ENCODE measurements at places on chromosomes 13 and 19.

DNA sequence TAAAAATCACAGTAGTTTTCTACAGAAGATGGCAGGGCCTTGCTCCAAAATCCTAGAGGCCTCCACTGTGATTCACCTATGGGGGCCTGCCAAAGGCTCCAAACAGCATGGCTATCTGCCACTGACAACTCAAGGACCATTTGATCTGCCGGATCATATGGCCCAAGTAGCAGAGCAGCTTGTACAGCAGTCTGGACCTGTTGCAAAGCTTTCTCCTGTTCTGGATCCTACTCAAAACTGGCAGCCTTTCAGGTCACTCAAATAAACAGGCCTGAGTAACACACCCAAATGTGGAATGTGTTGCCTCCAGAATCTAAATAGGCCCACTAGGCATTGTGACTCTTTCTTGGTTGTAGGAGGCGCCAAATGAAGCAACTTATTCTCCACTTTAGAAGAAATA, 1049.3 kb downstream of the PCDH9 start:
- no peak for DNase-seq

- DNase-seq = no peak
These were observed 1124.8 kb upstream of the PRR20A start for GRCh38 chr13:56015919-56016318.

DNA sequence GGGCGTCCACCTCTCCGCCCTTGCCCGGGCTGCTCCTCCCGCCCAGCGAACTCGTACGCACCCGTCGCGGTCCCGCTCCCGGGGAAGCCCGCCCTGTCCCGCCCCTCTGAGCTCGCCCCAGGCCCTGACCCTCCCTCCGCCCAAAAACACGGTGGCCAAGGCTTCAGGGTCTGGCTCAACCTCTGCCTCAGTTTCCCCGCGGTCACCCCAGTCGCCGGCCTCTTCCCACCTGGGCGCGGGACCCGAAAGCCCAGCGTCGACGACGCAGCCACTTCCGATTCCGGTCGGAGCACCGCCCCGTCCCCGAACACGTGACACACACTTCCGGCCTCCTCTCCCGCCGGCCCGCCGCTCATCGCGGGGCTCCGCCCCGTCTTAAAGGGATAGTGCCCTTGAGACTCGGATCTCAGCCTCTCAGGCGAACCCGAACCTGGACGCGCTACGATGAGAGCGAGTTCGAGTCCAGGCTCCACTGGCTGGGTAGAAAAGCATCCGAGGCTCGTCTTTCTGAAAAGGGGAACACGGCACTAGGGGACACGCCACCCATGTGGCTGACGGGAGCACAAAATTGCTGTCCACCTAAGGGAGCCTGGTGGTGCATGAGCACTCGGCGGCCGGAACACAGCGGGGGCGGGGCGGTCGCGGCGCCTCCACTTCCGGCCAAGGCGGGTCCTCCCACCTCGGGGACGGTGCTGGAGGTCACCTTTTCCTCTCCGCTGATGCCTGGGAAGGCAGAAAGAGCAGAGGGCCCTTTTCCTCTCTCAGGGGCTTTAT, at the start of gene C19orf25:
Gene C19orf25 (minus strand): TSS at position 282 of the 774 bp plus-strand sequence. CDS start 312 bp downstream, outside the sequence.
- peak; percentile 95 for DNase-seq

DNA sequence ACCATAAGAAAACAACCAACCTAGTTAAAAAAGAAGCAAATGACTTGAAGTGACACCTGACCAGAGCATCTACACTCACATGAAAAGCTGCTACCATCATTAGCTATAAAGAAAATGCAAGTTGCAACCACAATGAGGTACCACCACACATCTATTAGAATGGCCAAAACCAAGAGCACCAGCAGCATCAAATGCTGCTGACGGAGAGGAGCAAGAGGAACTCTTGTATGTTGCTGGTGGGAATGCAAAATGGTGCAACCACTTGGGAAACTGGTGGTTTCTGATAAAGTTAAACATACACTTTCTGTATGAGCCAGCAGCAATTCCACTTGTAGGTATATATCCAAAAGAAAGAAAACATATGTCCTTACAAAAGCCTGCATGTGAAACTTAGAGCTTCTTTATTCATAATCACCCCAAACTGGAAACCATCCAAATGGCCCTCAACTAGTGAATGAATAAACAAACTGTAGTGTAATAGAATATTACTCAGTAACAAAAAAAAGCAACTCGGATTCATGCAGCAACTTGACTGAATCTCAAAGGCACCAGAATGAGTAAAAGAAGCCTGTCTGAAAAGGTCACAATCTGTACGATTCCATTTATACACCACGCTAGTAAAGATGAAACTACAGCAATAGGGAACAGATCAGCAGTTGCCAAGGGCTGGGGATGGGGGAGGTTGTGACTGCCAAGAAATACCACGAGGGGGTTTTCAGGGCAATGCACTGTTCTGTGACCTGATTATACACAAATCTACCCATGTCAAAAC, 60.9 kb upstream of the RANBP3 start:
- DNase-seq = no peak

DNA sequence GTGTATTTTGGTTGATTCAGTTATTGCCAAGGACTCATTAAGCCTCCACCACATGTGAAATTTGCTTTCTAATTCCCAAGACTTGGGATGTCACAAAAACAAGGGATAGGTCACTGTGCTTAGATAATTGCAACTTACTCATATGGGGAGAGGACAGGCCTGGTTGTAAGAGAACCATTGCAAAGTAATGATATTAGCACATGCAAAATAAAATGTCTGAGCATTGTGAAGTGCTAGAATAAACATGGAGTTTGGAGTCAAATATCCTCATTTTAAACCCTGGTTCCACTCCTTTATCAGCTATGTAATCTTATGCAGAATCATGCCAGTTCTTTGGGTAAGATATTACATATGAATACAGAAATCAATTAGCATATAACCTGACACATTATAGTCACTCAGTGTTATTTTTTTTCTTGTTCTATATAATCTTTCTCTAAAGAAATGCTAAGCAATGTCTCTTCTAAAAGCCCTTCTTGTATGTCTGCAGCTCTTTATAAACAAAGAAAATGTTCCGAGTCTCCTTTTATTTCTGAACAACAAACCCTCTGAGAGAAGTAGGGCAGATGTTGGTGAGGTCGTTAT, 5.5 kb downstream of the CBY2 start:
- DNase-seq = no peak

- no peak for DNase-seq
These were observed 595.8 kb downstream of the PCDH9 start for GRCh38 chr13:66634384-66634783.

GRCh38 chr13:112114391-112114790, 47.4 kb downstream of the SOX1 start:
- DNase-seq = no peak

GRCh38 chr19:50869479-50869878, 3.8 kb upstream of the KLK2 start:
- DNase-seq = no peak

DNA sequence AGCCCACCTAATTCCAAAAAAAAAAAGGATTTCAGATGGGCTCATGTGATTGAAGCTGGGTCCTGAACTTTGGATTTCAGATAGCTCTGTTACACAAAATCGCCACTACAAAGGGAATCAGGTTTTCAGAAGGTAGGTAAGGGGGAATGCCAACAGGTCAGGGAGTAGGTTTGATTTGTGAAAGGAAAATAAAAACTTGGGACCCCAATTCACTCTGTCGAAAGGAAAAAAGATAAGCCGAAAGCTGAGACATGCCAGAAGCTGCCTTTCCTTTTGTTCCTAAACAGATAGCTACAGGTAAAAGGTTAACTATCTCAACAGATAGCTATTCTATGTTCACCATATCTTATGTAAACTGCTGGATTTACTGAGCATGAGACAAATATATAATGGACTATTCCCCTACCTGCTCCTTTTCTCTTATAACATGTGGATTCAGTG, 4.0 kb downstream of the KRTDAP start:
- no peak for DNase-seq

- DNase-seq = no peak
These were observed 495.6 kb downstream of the SLITRK6 start for GRCh38 chr13:85303630-85304029.

GRCh38 chr19:43618921-43619261, 538 bp downstream of the ZNF428 start:
- no peak for DNase-seq

DNA sequence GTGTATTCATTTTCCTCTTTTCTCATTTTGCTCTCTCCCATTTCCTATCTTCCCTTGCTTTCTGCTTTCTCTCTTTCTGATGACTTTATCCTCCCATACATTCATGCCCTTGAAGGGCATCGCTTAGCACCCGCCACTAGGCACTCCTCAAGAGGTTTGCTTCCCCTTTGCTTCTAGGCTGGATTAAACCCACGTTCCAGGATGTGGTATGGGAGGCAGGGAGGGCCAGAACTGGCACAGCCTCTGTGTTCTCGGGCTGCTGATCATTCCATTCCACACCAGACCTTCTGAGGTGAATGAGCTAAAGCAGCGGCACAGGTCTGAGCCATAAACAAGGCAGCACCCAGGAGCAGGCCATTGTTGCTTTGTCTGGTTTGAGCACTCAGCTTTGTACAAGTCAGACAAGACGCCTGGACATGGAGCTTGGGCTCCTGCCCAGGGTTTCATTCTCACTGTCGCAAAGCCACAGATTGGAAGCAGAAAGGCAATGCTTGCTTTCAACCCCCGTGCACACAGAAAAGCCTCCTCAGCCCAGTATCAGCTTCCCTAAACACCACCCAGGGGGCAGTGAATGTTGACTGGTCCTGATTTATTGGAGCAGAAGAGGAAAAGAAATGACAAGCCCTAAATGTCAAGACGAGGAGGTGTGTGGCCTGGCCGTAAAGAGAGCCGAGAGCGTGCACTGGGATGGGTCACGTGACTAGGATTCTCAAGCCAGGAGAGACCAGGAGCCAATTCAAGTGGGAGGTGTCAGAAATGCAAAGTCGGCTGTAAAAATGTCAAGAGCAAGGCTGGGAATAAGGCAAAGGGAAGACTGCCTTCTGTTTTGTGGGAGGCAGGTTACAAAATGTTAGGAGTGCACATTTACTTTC, 218.0 kb upstream of the SERP2 start:
- DNase-seq = peak; percentile 62

DNA sequence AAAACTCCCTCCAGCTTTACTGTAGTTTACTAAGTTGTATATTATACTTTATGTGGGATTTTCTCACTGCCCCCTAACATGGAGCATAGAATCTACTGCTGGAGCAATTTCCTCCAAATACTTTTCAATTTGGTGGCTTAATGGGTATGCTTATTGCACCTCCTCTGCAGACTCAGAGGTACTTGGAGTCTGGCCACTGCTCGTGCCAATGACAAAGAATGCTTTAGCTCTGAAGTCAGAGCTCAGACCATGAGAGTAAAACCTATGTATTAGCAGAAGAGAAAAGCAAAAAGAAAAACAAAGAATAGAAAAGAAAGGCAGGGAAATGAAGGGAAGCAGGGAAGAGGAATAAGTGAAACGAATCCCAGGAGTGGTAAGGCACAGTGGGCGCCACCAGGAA, 71.9 kb downstream of the SUCLA2 start:
- DNase-seq = no peak

DNA sequence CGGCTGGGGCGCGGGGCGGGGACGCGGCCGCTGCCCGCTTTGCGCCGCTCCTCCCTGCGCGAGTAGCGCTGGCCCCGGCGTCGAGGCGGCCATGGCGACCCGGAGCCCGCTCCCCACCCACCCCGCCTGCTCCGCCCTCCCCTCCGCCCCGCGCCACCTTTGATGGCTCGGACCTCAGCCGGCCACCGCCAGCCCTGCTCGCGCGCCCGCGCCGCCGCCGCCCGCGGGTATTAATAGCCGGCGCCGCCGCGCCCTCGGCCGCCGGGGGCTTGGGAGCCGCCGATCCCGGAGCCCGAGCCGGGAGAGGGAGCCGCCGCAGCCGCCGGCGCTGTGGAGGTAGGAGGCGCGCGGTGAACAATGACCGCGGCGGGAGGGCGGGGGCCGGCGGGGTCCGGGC, 261 bp downstream of the FARP1 start:
- DNase-seq = peak; percentile 38

GRCh38 chr13:110518226-110518525, 43.3 kb downstream of the RAB20 start:
- DNase-seq = no peak

GRCh38 chr19:30469774-30470173, 97.6 kb downstream of the ZNF536 start:
- DNase-seq = no peak

- DNase-seq = no peak
These were observed 5.1 kb downstream of the ZNF599 start for GRCh38 chr19:34767951-34768350.

- DNase-seq = peak; percentile 91
These were observed at the start of gene NDFIP2 for GRCh38 chr13:79480954-79481684. Gene NDFIP2 (plus strand): TSS chr13:79481155. CDS start chr13:79481204, 49 bp downstream.

- DNase-seq = peak; percentile 51
These were observed 112.3 kb downstream of the SLC7A1 start for GRCh38 chr13:29483211-29483610.

DNA sequence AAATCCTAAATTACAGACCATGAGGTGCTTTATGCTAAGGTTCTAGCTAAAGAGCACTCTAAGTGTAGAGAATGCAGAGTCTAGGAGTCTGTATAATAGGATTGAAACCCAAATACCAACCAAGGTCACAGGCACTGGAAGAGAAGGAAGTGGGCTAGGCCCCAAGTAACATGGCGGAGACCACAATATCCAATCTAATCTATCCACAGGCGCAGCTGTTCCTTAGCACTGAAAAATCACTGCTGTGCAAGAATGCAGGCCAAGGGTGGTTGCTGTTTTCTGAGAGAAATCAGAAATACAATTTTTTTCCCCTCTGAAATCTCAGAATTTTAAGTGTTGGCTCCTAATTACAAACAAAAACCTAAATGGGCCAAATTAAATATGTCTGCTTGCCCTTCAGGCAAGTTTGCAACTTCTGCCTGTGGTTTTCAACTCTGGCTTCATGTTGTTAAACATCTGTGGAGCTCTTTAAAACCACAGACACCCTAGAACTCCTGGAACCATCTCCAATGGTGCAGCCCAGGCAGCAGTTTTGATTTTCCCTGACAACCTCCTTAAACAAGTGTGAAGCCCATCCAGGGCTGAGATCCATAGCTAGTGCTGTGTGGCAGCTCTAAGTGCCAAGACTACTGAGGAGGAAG, 6.1 kb downstream of the RANBP3 start:
- no peak for DNase-seq

DNA sequence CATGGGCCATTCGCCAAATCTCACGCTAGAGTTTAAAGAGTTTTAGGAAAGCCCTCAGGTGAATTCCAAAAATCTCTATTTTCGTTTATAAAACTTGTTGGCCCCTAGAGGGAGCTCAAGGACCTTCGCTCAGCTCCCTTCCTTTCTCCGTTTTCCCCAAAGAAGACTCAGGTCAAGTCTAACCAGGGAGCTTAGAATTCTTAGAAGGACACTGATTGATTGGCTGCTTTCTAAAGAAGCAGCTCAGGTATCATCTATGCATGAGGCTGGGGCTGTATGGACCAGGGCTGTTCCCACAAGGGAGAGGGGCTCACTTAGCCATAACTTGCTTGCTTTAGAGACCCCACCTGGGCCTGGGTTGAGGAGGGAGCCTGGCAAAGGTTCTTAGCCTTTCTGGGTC, 20.5 kb downstream of the DZIP1 start:
- no peak for DNase-seq

DNA sequence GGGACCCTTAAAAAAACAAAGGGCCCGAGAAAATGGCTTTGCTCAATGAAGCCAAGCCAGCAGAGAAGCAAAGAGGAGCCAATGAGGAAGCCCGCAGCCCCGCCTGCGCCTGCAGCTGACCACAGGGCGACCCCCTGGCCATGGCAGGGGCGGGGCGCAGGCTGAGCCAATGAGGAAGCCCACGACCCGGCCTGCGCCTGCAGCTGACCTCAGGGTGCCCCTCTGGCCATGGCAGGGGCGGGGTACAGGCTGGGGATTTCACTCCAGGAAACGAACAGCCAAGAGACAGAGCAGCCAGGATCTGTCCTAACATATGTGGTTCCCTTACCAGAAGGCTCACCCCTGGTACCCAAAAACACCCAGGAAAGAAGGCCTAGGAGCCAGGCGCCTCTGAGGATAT, 101.4 kb downstream of the STK24 start:
- DNase-seq = no peak

Measured in heart right ventricle (tissue), 16 donors.